ENCODE measurements at places on chromosomes 13 and 19. TPM values are rescaled to one million over a fixed set of nuclear protein-coding genes. Genes with fewer than 3 reads are reported as not detected.

The C1QTNF9 gene
- total RNA-seq: not detected

The TMEM255B gene
- 3.1 TPM for total RNA-seq

The ZNF83 gene
- 36.3 TPM for total RNA-seq

The C19orf67 gene
- total RNA-seq: not detected

The KLK6 gene
- not detected for total RNA-seq

The ARL11 gene
- total RNA-seq: not detected

The ZNF665 gene
- not detected for total RNA-seq

The FFAR2 gene
- not detected for total RNA-seq

The UBE2L5 gene
- not detected for total RNA-seq

The DAND5 gene
- not detected for total RNA-seq

The YJEFN3 gene
- total RNA-seq: 4.5 TPM

The KLK2 gene
- not detected for total RNA-seq

The IFNL1 gene
- not detected for total RNA-seq

The ELAVL1 gene
- total RNA-seq: 43.7 TPM

The TMEM86B gene
- total RNA-seq: 0.73 TPM

The TMEM190 gene
- total RNA-seq: not detected

The DIS3 gene
- total RNA-seq: 31.4 TPM

The ATXN8OS gene
- total RNA-seq: not detected

The SIGLEC14 gene
- total RNA-seq: not detected

The MOB3A gene
- 22.4 TPM for total RNA-seq

The DZIP1 gene
- total RNA-seq: 23.0 TPM

The CC2D1A gene
- 15.9 TPM for total RNA-seq

The CDX2 gene
- total RNA-seq: not detected

The LGALS4 gene
- not detected for total RNA-seq

The ZNF576 gene
- total RNA-seq: 10.1 TPM

The SIGLEC5 gene
- total RNA-seq: not detected

The CHAMP1 gene
- total RNA-seq: 16.5 TPM

The PMIS2 gene
- not detected for total RNA-seq

The TEAD2 gene
- total RNA-seq: 45.3 TPM

The ZNF556 gene
- 44.2 TPM for total RNA-seq

The ALOX5AP gene
- not detected for total RNA-seq

The PDX1 gene
- total RNA-seq: not detected

The CNN1 gene
- 6.3 TPM for total RNA-seq

The LENG8 gene
- total RNA-seq: 55.1 TPM

The ZNF699 gene
- total RNA-seq: 17.1 TPM

The CRB3 gene
- not detected for total RNA-seq

The CAPNS1 gene
- total RNA-seq: 398 TPM

The IZUMO4 gene
- total RNA-seq: 8.2 TPM

The FAM83E gene
- 5.1 TPM for total RNA-seq

The RASAL3 gene
- total RNA-seq: not detected

The KLK8 gene
- not detected for total RNA-seq

The CDC42EP5 gene
- 4.4 TPM for total RNA-seq

The HAUS5 gene
- 6.5 TPM for total RNA-seq

The PSPN gene
- total RNA-seq: 2.9 TPM

The ZNF112 gene
- total RNA-seq: 14.0 TPM

The ZNF763 gene
- total RNA-seq: 0.59 TPM

The AXL gene
- total RNA-seq: 24.8 TPM

All from myocyte (in vitro differentiated cells).